ENCODE measurements at places on chromosomes 13 and 19. TPM values are rescaled to one million over a fixed set of nuclear protein-coding genes. Genes with fewer than 3 reads are reported as not detected.

DNA sequence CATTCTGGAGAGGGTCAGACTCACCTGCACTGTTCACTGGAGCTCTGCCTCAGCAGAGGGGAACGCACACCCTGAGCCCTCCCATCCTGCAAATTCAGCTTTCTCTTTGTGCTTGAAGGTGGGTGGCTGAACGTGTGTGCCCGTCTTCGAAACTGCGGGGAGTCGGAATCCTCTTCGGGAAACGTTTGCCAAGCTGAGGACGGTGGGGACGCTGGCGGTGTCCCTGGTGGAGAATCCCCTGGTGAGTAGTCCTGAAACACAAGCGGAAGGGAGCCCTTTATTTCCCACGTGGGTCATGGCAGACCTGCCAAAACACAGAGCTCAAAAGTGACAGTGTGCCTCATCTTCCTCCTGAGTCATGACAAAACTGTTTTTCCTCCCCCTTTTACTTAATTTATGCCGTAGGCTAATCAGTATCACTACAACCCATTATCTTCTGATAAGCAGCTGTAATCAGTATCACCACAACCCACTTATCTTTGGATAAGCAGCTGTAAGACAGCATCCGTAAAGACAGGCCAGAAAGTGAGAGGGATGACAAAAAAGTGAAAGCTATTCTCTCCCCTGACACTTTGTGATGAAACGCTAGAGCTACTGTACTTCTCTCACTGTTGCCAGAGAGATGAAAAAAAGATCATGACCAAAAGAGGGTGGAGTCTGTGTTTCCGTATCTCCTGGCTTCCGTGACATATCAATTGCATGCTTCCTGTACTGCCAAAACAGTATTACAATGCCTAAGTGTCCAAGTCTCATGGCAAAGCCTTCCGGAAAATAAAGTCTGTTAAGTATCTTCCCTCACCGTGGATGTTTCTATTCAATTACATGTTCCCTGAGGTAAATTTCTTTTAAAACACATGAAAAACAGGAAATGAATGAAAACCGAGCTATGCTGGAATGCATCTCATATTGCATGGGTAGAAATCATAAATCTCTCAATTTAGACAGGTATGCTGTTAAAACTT is 155.5 kb downstream of the TBC1D4 start:
- DNase-seq, result no peak

CUL4A gene
- 43.2 TPM for total RNA-seq

GRCh38 chr13:114152285-114152645 is 19.8 kb upstream of the RASA3 start:
- no peak for DNase-seq

- DNase-seq, result no peak
Measured at GRCh38 chr13:110883542-110883941, 31.3 kb downstream of the ANKRD10 start.

DNA sequence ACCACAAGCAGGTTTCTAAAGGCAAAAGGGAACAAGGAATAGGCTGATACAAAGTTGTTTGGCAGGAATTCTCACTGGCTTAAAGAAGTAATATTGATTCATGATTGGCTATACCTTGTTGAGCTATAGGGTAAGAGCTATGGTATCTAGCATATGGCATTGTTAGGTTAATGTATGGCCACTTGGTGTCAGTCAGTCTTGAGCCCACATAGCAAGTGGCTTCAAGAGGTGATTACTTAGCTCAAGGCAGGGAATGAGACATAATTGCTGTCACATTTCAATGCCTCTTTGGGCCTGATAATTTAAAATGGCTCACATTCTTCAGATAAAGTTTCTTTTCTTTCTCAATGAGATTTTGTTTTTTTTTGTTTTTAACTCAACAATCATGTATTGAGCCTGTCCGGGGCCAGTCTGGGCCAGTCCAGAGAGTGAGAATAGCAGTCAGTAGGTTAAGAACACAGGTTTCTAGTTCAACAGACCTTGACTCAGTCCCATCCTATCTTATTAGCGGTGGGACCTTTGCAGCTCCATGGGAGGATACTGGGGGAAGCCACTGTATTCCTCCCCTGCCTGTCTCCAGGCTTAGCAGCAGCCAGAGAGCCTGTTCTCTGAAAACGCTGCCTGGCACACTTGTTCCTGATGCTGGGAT is 45.8 kb upstream of the RCBTB2 start:
- DNase-seq, result no peak

DNA sequence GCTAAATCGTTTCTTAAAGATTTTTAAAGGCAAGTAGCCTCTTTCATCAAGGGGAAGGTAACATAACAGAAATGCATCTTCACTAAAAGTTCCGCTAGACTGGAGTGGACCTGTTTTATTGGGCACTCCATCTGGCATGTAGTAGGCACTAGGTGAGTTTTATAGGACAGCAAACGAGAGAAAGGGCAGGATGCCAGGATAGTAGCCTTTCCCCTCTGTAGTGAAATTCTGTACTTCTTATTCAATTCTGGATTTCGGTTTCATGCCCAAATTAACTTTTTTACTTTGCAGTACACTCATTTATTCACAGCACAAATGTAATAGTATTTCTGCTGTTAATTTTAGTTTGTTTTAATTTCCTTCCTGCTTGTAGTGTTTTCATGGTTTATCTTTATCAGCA is 45.2 kb downstream of the GPR180 start:
- no peak for DNase-seq

GGN gene
- 2.0 TPM for total RNA-seq

DNA sequence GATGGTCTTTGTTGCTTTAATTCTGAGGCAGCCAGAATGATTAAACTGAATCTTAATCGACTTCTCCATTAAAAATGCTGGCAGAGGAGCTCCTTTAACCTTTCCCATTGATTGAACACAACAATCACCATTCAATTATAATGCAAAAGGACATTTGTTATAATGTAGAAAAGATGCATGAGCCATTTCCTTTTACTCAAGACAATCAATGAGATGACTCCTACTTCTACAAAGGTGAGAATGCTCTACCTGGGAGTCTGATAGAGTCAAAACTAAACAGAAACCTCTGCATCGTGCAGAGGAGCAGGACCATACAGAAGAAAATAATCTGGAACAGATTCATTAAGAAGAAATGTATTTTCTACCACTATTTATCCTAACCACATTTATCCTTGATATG is 253.6 kb upstream of the DACH1 start:
- DNase-seq, result no peak

NUMBL gene
- 250 TPM for total RNA-seq

- no peak for DNase-seq
Measured at GRCh38 chr13:59458908-59459579, 704.7 kb downstream of the DIAPH3 start.

GRCh38 chr19:36093146-36093662 is 17.7 kb upstream of the OVOL3 start:
- no peak for DNase-seq

- no peak for DNase-seq
Measured at GRCh38 chr13:30346789-30347167, 39.4 kb upstream of the KATNAL1 start.

DNA sequence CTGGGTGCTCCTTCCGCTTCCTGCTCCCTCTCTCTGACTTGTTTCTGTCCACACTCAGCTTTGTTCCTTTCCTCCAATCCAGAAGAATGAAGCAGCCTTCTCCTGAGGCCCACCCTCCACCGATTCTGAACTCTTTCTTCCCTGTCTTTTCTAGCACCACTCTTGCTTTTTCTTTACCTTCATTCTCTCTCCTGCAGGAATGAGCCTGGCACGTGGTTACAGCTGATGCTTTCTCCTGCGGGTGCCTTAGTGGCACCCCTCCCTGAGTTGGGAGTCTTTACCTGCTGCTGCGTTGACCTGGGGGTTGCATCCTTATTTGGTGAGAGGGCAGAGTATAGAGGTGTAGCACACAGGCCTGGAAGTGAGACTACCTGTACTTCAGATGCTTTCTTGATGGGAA is 6.2 kb downstream of the UBAC2 start:
- no peak for DNase-seq

- DNase-seq, result no peak
Measured at GRCh38 chr19:51398096-51398704, 7.8 kb upstream of the C19orf84 start.

CEACAM6 gene
- total RNA-seq, result 0.20 TPM

DNA sequence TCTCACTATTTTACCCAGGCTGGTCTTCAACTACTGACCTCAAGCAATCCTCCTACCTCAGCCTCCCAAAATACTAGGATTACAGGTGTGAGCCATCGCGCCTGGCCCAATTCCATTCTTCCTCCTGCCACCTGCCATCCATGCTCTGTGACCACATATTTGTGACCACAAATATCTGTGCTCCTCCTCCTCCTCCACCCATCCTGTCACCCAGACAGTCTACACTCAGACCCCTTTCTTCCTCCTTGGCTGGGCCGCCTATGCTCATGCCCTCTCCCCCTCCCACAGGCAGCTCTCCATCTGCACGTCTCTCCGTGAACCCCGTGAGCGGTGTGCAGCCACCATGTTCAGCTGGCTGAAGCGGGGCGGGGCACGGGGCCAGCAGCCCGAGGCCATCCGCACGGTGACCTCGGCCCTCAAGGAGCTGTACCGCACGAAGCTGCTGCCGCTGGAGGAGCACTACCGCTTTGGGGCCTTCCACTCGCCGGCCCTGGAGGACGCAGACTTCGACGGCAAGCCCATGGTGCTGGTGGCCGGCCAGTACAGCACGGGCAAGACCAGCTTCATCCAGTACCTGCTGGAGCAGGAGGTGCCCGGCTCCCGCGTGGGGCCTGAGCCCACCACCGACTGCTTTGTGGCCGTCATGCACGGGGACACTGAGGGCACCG is 3.2 kb downstream of the EHD2 start:
- no peak for DNase-seq

LPAR6 gene
- total RNA-seq, result 1.1 TPM

KLK6 gene
- total RNA-seq, result not detected

ZNF570 gene
- total RNA-seq, result 14.5 TPM

ZNF160 gene
- total RNA-seq, result 127 TPM

GRCh38 chr13:49444524-49445395 is 686 bp downstream of the SETDB2 start:
- no peak for DNase-seq

DNA sequence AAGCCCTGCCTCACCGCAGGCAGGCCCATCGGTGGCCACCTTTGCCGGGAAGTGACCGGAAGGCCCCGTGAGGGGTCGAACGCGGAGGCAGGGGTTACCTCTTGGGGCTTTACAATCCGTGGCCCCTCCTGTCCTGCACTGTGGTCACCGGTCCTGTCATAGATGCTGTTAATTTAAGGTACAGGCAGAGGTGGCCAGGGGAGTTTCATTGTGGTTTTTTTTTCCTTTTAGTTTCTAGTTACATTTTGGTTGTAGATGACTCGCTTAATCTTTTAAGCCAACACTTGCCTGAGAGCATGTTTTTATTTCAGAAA is 13.1 kb downstream of the COMP start:
- DNase-seq, result no peak

DNA sequence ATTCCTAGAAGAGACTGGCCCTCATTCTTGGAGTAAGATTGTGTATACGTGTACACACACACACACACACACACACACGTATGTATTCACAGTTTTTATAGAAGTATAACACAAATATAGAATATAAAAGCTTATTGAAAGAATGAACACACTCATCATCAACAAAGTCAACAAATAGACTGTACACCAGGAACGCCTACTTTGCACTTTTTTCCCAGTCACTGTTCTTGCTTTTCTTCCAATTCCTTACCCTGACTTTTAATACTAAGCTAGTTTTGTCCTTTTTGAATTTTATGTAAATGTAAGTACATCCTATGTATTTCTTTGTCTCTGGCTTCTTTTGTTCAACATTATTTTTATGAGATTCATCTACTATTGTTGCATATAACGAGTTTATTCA is 264.5 kb downstream of the MAB21L1 start:
- no peak for DNase-seq

- DNase-seq, result peak; percentile 76
Measured at GRCh38 chr19:40270362-40271089, 14.6 kb downstream of the AKT2 start.

ZNF91 gene
- 160 TPM for total RNA-seq

ZNF550 gene
- 12.9 TPM for total RNA-seq

TMPRSS9 gene
- total RNA-seq, result 0.29 TPM

DNA sequence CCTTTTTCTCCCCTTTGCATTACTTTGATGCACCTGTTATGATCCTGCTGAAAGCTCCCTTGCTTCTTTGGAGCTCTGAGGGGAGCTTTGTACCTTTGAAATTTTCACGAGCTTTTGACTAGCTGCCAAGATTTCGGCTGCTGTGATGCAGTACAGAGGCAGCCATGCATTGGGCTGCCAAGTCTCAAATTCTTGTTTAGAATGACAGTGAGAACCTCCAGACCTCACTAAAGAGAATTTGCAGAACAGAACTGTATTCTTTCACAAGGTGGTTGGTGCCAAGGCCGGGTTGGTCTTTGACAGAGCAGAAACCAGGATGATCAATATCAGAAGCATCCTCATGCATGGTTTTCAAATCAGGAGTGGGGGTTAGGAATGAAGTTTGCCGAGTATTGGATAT is 414.8 kb downstream of the GPC5 start:
- no peak for DNase-seq

GRCh38 chr19:33175886-33176669 is 18.1 kb upstream of the LRP3 start:
- DNase-seq, result peak; percentile 31

DNA sequence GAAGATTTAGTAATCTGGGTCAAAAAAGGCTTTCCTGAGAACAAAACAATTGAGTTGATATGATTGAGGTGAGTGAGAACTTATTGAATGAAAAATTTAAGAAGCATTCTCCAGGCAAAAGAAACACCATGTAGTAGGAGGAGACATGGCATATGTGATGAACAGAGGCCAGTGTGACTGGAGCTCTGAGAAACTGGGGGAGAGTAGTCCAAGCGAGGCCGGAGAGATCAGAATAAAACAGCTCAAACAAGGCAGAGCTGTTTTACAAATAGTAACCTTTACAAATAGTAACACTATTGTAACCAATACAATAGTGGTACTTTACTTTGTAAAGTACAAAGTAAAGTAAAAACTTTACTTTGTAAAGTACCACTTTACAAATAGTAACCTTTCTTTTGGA is 1159.1 kb downstream of the PCDH9 start:
- DNase-seq, result no peak

FAM83E gene
- total RNA-seq, result 1.5 TPM
